ENCODE measurements at places on chromosomes 4 and X.

DNA sequence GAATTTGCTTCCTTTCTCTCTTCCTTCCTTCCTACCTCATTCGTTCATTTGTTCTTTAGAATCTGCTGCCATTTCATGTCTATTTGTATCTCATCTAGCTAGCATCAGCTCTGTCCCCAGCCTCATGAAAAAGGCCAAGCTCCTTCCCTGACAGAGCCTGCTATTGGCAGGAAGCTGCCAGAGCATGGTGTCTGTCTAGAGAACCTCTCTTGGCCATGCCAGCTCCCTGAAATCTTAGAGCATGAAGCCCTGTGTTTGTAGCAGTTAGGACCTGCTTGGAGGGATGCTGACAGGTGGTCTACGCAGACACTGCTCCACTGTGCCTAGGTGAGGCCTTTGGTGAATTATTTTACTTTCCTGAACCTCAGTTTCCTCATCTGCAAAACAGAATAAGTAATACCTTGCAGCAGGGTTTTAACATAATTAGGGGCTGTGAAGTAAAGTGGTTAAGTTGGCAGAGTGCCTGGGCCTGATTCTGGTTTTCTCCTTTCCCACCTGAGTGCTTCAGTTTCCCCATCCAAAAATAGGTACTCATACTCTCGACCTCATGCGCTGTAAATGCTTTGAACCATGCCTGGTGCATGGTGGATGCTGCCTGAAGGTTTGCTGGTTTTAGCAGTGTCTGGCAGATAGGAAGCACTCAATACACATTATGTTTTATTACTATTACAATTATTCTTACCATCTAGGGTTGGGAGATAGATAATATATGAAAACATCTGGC, 4.7 kb downstream of the PTTG2 start:
- H3K4me1 ChIP-seq, result peaks cover 26% of the 10 kb centered on the region
- no peak for DNase-seq
- H3K27me3 ChIP-seq, result no peaks in the 10 kb centered on the region
- H3K36me3 ChIP-seq, result no peaks in the 10 kb centered on the region
- H3K27ac ChIP-seq, result no peak overlapping the region

DNA sequence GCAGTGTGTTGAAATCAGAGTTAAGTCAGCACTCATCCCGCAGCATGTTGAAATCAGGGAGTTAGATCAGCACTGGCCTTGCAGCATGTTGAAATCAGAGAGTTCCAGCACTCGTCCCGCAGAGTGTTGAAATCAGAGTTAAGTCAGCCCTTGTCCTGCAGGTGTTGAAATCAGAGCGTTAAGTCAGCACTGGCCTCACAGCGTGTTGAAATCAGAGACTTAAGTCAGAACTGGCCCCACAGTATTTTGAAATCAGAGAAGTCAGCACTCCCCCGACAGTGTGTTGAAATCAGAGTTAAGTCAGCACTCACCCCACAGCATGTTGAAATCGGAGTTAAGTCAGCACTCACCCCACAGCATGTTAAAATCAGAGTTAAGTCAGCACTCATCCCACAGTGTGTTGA, 10.9 kb upstream of the UVSSA start:
- H3K36me3 ChIP-seq, result peaks cover 10% of the 10 kb centered on the region
- no peak overlapping the region for H3K4me3 ChIP-seq
- H3K27ac ChIP-seq, result no peak overlapping the region

DNA sequence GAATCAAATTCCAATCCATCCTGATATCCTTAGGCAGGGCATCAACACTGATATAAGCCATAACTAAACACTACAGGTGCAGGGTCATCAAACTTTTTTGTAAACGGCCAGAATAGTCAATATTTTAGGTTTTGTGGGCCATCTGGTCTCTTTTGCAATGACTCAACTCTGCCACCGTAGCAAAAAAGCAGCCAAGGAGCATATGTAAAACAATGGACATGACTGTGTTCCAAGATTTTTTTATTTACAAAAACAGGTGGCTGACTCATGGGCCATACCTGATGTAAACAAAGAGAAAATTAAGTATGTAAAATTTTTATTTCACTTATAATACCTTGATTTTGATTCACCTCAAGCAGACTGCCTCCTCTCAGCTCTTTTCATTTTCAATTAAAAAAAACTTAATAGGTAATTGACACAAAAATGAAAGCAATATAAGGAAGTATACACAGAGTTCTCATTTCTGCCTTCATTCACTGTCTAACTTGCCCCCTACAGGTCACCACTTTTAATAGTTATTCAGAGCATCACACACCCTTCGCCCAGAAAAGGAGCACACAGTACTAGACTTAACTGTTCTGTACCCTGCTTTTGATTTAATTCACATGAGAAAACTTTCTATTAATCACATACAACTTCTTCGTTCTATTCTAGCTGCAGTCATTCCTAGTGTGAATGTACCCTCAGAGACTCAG, 35.3 kb upstream of the GPM6B start:
- no peaks in the 10 kb centered on the region for H3K4me1 ChIP-seq
- H3K4me3 ChIP-seq, result no peak overlapping the region
- DNase-seq, result no peak
- no peaks in the 10 kb centered on the region for H3K27me3 ChIP-seq
- no peaks in the 10 kb centered on the region for H3K36me3 ChIP-seq

- no peak overlapping the region for H3K27ac ChIP-seq
- no peak overlapping the region for H3K4me3 ChIP-seq
- no peaks in the 10 kb centered on the region for H3K4me1 ChIP-seq
Measured at GRCh38 chrX:70352496-70352895, 62.6 kb downstream of the KIF4A start.

GRCh38 chr4:36255577-36255976, 11.3 kb upstream of the ARAP2 start:
- no peaks in the 10 kb centered on the region for H3K4me1 ChIP-seq
- no peaks in the 10 kb centered on the region for H3K36me3 ChIP-seq
- no peak overlapping the region for H3K27ac ChIP-seq
- H3K4me3 ChIP-seq, result no peak overlapping the region

DNA sequence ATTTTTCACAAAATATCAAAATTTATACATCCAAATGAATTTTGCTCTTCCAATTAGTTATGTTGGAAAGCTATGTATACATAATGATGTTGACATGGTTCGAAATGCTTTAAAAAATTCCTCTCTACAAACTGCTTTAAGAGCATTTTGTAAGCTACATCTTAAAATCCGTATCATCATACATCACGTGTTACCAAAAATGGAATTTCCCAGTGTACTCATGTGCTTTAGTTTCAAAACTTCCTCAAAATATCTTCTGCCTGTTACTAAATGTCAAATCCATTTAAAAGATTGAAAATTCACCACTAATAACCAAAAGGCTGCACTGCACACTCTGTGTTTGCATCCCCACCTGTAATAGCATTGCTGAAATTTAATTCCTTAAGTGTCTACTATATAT, 87.9 kb downstream of the WDFY3 start:
- no peak overlapping the region for H3K27ac ChIP-seq
- no peak for DNase-seq
- H3K4me3 ChIP-seq, result no peak overlapping the region
- no peaks in the 10 kb centered on the region for H3K36me3 ChIP-seq

- peaks cover 12% of the 10 kb centered on the region for H3K4me1 ChIP-seq
- H3K4me3 ChIP-seq, result no peak overlapping the region
- no peak for DNase-seq
- no peaks in the 10 kb centered on the region for H3K36me3 ChIP-seq
- H3K27ac ChIP-seq, result no peak overlapping the region
Measured at GRCh38 chr4:140247237-140247636, 93.3 kb upstream of the MAML3 start.

GRCh38 chr4:8340781-8341241, 71.3 kb downstream of the HTRA3 start:
- peak; percentile 92 for DNase-seq
- peaks cover 19% of the 10 kb centered on the region for H3K4me1 ChIP-seq
- no peaks in the 10 kb centered on the region for H3K27me3 ChIP-seq
- no peaks in the 10 kb centered on the region for H3K36me3 ChIP-seq
- peak overlapping the region; percentile 56 for H3K27ac ChIP-seq

GRCh38 chrX:31233941-31234496, 162.2 kb upstream of the FTHL17 start:
- H3K36me3 ChIP-seq, result no peaks in the 10 kb centered on the region
- H3K4me3 ChIP-seq, result no peak overlapping the region
- H3K4me1 ChIP-seq, result no peaks in the 10 kb centered on the region
- no peak for DNase-seq
- H3K27ac ChIP-seq, result no peak overlapping the region

- no peak overlapping the region for H3K27ac ChIP-seq
- no peaks in the 10 kb centered on the region for H3K36me3 ChIP-seq
- H3K4me1 ChIP-seq, result no peaks in the 10 kb centered on the region
- H3K4me3 ChIP-seq, result no peak overlapping the region
- H3K27me3 ChIP-seq, result no peaks in the 10 kb centered on the region
Measured at GRCh38 chr4:145319751-145320150, 139.4 kb upstream of the OTUD4 start.

DNA sequence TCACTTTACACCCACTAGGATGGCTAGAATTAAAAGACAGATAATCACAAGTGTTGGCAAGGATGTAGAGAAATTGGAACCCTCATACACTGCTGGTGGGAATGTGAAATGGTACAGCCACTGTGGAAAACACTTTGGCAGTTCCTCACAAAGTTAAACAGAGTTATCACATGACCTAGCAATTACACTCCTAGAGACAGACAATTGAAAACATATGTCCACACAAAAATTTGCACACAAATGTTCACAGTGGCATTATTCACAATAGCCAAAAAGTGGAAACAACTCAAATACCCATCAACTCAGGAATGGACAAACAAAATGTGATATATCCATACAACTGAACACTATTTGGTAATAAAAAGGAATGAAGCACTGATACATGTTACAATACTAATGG, 5.7 kb downstream of the ZNF280C start:
- H3K27me3 ChIP-seq, result no peaks in the 10 kb centered on the region
- H3K4me3 ChIP-seq, result no peak overlapping the region
- no peak for DNase-seq
- no peaks in the 10 kb centered on the region for H3K36me3 ChIP-seq
- no peak overlapping the region for H3K27ac ChIP-seq

GRCh38 chrX:40411340-40412111, 169.2 kb upstream of the ATP6AP2 start:
- H3K36me3 ChIP-seq, result no peaks in the 10 kb centered on the region
- DNase-seq, result no peak
- no peak overlapping the region for H3K4me3 ChIP-seq
- no peak overlapping the region for H3K27ac ChIP-seq
- no peaks in the 10 kb centered on the region for H3K4me1 ChIP-seq
- H3K27me3 ChIP-seq, result no peaks in the 10 kb centered on the region

DNA sequence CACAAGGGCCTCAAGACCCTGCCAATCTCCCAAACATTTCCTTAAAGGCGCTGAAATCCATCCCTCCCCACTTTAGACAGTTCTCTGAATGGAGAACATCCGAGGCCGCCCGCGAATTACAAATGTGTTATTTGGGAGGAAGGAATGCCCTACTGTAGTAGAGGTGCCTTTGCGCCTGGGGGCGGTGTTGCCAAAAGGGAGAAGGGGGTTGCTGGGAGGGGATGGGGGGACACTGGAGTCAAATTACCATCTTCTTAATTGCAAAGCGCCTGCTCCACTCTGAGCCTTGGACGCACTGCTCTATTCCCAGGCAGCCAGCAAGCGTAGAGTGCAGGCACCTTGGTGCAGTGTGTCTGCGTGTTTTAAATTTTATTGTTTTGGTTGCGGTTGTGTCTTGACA, 2.7 kb downstream of the TMEM255A start:
- H3K36me3 ChIP-seq, result no peaks in the 10 kb centered on the region
- DNase-seq, result no peak
- H3K4me1 ChIP-seq, result no peaks in the 10 kb centered on the region
- H3K27me3 ChIP-seq, result peaks cover 24% of the 10 kb centered on the region
- no peak overlapping the region for H3K4me3 ChIP-seq
- no peak overlapping the region for H3K27ac ChIP-seq

DNA sequence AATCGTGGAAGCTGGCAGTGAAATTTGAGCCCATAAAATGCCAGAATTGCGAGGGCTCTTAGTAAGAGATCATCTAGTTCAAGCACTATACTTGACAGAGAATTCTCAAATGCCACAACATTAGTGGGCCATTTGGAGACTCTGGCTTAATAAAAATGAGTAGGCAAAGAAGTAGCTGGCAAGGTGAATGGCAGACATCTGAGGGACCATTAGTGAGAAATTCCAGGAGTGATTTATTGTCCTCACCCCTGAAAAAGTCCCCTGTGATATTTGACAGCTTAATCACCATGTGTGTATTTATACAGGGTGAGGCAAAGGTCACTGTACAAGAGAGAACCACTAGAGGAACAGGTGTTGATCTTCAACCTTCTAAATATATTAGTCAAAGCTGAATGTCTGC, 207.5 kb downstream of the CHRDL1 start:
- H3K27me3 ChIP-seq, result no peaks in the 10 kb centered on the region
- peak overlapping the region; percentile 25 for H3K27ac ChIP-seq
- no peak overlapping the region for H3K4me3 ChIP-seq
- H3K4me1 ChIP-seq, result no peaks in the 10 kb centered on the region
- DNase-seq, result no peak
- H3K36me3 ChIP-seq, result no peaks in the 10 kb centered on the region

- H3K4me1 ChIP-seq, result no peaks in the 10 kb centered on the region
- DNase-seq, result no peak
- H3K27ac ChIP-seq, result no peak overlapping the region
- no peak overlapping the region for H3K4me3 ChIP-seq
Measured at GRCh38 chrX:57915680-57916079, 5.4 kb upstream of the ZXDA start.

DNA sequence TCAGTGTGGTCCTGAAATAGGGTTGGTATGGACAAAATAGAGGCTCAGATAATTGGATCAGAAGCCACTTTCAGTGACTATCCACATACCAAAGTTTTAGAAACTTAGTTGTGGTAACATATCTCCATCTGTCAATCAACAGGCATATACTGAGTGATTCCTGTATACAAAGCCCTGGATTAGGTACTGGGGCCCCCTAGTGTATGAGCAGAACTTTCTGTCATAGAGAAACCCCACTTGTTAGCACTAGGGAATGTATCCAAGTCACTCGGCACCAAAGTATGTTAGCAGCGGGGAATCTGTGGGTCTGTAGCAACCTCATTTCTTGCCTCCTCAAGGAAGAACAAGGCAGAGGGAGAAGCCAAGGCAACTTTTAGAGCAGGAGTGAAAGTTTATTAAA, 50.7 kb downstream of the MAP7D3 start:
- peak overlapping the region; percentile 74 for H3K4me3 ChIP-seq
- no peaks in the 10 kb centered on the region for H3K27me3 ChIP-seq
- H3K36me3 ChIP-seq, result no peaks in the 10 kb centered on the region
- H3K27ac ChIP-seq, result peak overlapping the region; percentile 95
- DNase-seq, result no peak
- peaks cover 10% of the 10 kb centered on the region for H3K4me1 ChIP-seq

- no peak for DNase-seq
- H3K4me3 ChIP-seq, result no peak overlapping the region
- no peaks in the 10 kb centered on the region for H3K36me3 ChIP-seq
- H3K27me3 ChIP-seq, result peaks cover 5% of the 10 kb centered on the region
- no peak overlapping the region for H3K27ac ChIP-seq
- H3K4me1 ChIP-seq, result no peaks in the 10 kb centered on the region
Measured at GRCh38 chrX:101957174-101957573, 25.3 kb upstream of the ZMAT1 start.

GRCh38 chr4:180493299-180493698, 1749.9 kb upstream of the TENM3 start:
- no peak overlapping the region for H3K4me3 ChIP-seq
- no peak overlapping the region for H3K27ac ChIP-seq
- no peaks in the 10 kb centered on the region for H3K27me3 ChIP-seq
- H3K4me1 ChIP-seq, result no peaks in the 10 kb centered on the region
- no peak for DNase-seq
- H3K36me3 ChIP-seq, result no peaks in the 10 kb centered on the region
